Forelimb muscle (tissue), 1 donor: ENCODE measurements at places on chromosomes 11 and 22. TPM values are rescaled to one million over a fixed set of nuclear protein-coding genes. Genes with fewer than 3 reads are reported as not detected.

GRCh38 chr11:122659676-122660554 lies 4.4 kb downstream of the UBASH3B start:
- DNase-seq, result no peak

GRCh38 chr11:19372381-19372780 lies 131.6 kb upstream of the E2F8 start:
- DNase-seq, result no peak

- no peak for DNase-seq
Measured at GRCh38 chr11:13053255-13053917, 44.3 kb downstream of the RASSF10 start.

GRCh38 chr11:46944356-46945075 lies 8.0 kb downstream of the CSTPP1 start:
- no peak for DNase-seq

DNA sequence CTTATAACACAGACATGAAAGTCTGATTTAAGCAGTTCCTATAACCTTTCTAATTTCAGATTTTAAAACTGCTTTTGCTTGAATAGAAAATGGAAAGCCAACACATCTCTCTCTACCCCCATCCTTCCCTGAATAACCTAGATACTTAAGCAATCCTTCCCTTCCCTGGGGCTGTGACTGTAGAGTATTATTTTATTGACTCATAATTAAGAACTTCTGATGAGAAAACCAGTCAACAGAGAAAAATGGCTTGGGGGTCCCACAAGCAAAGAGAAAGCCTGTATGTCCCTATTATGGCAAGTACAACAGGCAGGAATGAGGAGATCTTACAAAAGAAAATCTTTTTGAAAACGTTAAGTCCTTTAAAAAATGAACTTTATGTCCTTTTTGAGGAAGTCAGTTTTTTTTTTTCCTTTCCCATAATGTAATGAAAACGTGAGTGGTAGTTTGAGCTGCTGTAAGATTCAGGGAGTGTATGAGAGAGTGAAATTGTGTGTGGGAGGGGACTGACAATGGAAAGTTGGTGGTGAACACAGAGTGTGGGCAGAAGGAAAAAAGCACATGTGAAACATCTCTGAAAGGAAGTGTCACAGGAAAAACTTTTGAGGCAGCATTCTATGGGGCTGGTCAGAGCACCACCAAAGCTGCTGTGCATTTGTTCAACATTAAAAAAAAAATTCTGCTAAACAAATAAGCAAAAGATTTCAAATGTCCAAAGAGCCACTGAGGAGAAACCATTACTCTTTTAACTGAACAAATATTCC lies 154.6 kb downstream of the MAML2 start:
- DNase-seq, result no peak

GRCh38 chr11:19430754-19431398 lies 190.1 kb upstream of the E2F8 start:
- DNase-seq, result no peak

MRGPRX4 gene
- not detected for polyA plus RNA-seq

TECTA gene
- polyA plus RNA-seq, result 1.6 TPM

MMP13 gene
- 0.10 TPM for polyA plus RNA-seq

SOX6 gene
- polyA plus RNA-seq, result 22.8 TPM

SHANK3 gene
- 17.8 TPM for polyA plus RNA-seq

IGLL1 gene
- polyA plus RNA-seq, result 0.76 TPM
